ENCODE measurements at places on chromosomes 7 and 10. TPM values are rescaled to one million over a fixed set of nuclear protein-coding genes. Genes with fewer than 3 reads are reported as not detected.
A peak's percentile ranks its signal among the peaks of the same experiment; 100 is the strongest.

The LIPJ gene
- total RNA-seq = 0.32 TPM

The FBH1 gene
- total RNA-seq = 97.5 TPM

The MAGI2 gene
- 0.25 TPM for total RNA-seq

The KAT6B gene
- 63.6 TPM for total RNA-seq

The DLX5 gene
- total RNA-seq = not detected

The SUV39H2 gene
- total RNA-seq = 5.0 TPM

The SEMA3D gene
- not detected for total RNA-seq

DNA sequence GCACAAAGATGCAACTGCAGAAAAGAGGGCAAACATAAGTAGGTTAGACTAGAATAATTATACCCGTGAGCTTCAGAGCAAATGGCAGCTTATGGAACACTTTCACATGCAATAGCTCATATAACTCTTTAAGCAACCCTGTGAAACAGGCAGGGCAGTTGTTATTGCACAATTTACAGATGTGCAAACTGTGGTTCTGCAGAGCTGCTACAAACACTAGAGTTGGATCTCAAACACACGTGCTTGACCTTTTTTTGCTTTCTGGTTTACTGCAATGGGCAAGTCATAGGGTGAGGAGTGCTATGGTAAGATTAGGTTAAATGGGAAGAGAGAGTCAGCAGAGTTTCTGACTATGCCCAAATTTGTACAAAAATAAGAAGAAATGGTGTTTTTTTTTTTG, 610.8 kb downstream of the GATA3 start:
- no peak for DNase-seq

- DNase-seq = no peak
Observed at GRCh38 chr7:15936991-15937390, 250.5 kb upstream of the MEOX2 start.

GRCh38 chr7:154409703-154410311, 357.6 kb downstream of the DPP6 start:
- DNase-seq = no peak

GRCh38 chr10:95242581-95243317, 48.1 kb downstream of the PDLIM1 start:
- DNase-seq = no peak

DNA sequence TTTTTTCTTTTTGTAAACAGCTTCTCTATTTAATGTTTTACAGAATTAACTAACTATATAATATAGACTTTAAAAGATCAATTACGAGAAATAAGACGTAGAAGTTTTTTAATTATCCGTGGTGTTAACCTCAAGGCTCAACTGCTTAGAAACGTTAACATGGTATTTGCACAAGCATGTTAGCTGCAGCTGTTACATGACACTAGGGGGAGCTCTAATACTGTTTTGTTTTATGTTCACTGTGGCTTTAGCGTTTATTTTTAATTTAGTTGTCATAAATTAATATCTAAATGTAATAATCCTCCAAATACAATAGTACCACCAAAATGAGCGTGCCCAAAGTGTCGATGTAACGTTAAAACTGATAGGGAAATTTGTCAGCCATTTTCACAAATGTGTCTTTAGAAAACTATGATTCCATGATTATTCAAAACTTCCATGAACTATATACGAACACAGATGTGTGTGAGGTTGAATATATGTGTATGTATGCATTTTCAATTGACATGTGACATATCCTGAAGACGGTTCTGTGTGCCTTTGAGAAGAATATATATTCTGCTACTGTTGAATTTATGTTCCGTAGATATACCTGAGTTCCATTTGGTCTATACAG, 828.8 kb upstream of the MBL2 start:
- DNase-seq = no peak

GRCh38 chr7:93461350-93461749, 113.2 kb downstream of the CALCR start:
- no peak for DNase-seq

DNA sequence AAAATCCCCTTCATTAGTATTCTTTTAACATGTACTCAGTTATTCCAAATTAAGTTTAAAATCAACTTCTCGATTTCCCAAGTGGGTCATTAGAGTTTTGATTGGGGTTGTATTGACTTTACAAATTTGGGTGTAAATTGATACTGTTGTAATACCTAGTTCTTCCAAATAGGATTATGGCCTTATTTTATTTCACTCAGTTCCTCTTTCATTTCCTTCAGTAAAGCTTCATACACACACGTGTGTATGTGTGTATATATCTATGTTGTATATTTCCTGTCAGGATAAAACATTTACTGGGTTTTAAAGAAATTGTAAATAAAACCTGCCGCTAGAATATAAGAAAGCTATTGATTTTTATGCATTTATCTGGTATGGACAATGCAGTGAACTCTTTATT, 15.9 kb downstream of the YME1L1 start:
- no peak for DNase-seq

GRCh38 chr7:47792521-47793121, 155.6 kb downstream of the PKD1L1 start:
- no peak for DNase-seq

DNA sequence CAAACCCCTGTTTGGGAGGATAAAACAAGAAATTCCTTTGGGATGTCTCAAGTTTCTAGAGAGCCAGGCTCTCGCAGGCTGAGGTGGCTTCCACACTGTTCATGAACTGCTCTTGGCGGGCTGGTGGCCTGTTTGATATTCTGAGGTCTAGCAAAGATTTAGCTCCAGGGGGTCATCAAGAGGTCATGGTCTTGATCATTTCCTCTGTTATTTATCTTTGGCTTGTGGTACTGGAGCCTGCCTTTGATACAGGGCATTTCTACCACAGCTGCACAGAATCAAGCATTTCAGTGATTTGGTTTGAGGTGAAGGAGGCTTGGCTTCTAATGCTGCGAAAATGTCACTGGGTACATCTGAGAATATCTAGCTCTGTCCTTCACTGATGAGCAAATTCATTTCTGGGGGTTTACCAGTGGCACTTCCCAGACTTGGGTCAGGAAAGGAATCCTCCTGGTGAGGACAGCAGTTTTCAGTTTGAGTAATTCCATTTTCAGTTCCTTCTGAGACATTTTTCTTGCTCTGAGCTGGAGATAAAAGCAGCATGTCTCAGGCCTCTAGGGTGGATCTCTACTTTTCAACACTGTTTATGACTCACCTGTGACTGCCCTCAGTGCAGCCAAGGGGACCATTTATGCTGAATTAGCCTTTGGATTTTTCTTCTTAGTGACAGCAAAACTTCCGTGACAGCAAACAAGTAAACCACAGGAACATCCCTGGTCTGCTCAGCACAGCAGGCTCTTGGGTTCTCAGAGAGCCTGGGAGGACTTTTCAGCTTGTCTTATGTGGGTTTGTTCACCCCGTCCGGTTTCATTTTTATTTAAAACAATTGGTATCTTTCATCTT, 312.0 kb downstream of the RNLS start:
- peak; percentile 71 for DNase-seq

- DNase-seq = no peak
Observed at GRCh38 chr10:60662917-60663614, 115.2 kb upstream of the CDK1 start.

DNA sequence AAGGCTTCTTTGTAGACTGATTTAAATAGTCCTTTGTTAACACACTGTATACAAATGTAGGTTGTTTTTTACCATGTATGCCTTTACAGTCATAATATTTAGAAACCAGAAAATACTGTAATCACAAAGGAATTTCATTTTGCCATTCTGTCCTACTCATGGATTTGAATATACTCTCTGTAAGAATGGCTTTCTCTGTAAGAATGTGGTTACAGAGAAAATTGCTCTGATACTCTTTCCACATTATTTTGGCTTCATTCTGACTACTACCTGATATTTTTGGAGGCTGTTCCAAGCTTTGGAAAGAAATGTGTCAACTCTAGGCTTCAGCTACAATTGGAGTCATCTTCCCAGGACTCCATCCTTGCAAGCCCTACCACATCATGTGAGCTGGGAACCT, 23.5 kb downstream of the CH25H start:
- no peak for DNase-seq

DNA sequence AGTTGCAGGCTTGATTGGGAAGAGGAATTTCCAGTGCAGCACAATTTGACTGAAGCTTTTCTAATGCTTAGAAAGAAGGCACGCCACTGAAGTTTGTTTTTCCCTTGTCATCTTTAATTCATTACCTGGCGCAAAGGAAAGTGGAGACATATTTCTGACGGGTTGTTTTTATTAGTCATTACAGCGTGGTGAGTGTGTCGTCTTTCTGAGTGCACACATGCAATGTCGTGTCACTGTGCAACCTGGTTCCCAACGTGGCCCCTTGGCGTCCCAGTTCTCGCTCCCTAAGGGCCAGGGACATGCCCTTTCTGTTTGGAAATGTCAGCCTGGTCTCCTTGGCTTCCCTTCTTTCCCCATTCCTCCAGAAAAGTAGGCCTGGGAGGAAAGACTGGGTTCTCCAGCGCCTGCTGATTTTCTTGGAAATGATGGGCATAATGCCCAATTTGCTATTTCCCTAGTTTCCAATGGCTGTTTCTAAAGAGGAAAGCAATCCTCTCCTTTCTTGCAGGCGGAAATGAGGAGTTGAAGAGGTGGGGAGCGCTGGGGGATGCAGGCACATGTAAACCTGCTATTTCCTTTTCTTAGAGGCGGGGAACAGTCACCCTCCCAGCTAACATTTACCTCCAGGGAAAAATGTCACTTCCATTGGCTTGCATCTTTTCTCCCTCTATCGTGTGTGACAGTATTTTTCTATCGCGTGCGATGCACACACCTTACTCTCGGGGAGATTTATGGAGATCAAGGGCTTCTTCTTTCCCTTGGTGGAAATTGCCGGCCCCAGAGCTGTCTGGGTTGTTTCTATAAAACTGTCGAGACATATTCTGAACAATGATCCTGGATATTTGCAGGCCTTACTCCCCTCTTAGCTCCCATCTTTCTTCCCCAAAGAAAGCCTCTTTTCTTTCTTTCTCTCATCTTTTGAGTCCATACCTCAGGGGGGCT, 249.8 kb downstream of the ARHGAP12 start:
- no peak for DNase-seq

GRCh38 chr7:13702251-13702650, 287.2 kb downstream of the ETV1 start:
- DNase-seq = no peak

DNA sequence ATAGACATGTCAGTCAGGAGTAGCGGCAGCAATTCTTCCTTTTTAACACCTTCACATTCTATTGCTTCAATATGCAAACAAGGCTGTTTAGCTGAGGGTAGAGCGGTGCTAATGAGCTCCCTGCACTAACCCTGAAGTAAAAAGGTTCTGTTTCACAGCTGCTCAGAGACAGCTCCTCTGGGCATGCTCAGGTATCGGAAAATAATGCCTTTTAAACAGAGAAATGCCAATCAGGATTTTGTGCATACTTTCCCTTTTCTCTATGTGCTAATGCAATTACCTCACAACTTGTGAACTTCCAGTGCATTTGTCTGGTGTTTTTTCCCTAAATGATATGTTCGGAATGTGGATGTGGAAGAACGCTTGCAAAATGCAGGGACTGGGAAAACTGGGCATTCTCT, 307.7 kb upstream of the FZD8 start:
- no peak for DNase-seq

- DNase-seq = no peak
Observed at GRCh38 chr10:130044067-130045061, 66.3 kb downstream of the C10orf143 start.

GRCh38 chr7:17690030-17690429, 250.3 kb downstream of the SNX13 start:
- no peak for DNase-seq
